Transverse colon (tissue), 4 donors: ENCODE measurements at places on chromosomes 7 and 10. TPM values are rescaled to one million over a fixed set of nuclear protein-coding genes. Genes with fewer than 3 reads are reported as not detected.

Gene OR2A5
- not detected for total RNA-seq

Gene DNAJC2
- total RNA-seq, result 24.9 TPM

GRCh38 chr10:48464871-48465736 lies 139.8 kb downstream of the ARHGAP22 start:
- DNase-seq, result no peak

- DNase-seq, result no peak
Observed at GRCh38 chr7:140418653-140419052, 14.8 kb downstream of the RAB19 start.

DNA sequence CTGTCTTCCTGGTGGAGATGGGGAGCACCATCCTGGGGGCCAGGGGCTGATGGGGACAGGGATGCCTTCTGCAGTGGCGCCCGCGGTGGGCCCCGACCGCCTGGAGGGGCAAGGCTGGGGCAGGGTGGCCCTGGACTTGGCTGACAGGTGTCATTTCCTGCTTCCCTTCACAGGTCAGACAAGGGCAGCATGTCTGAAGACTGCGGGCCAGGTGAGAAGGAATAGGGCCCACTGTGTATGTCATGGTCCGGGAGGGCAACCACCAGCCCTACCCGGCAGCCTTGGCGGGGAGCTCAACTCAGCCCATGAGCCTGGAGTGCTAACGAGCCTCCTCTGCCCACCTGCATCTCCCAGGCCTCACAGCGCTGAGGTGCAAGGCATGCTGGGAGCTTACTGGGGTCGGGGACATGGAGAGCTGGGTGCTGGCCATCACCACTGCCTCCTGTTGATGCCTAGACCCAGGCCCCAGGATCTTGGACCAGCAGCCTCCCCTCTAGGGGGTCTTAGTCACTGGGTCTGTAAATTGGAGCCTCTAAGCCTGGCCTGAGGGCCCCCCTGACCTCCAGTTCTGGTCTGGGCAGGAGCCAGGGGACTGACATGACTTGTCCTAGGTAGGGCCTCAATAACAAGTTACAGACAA lies 28.0 kb upstream of the SRRM3 start:
- no peak for DNase-seq
